GF-D8 (cell line): ENCODE measurements at places on chromosomes 7 and 10.

GRCh38 chr7:72003236-72003635, 408.9 kb downstream of the CALN1 start:
- no peak for DNase-seq

DNA sequence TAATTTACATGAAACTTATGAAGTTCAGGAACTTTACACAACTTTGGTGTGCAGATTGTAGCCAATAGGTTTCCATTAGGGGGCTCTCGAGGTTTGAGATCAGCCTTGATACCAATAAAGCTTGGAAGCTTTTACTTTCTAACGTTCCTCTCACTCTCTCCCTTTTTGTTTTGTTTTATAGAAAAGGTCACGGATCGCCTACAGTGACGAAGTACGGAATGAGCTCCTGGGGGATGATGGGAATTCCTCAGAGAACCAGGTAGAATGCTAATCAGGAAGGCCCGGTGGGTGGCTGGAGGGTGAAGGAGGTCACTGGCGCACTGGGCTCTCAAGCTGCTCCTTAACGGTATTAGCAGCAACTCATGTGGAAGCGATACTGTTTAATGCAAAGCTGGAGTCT, 79.9 kb downstream of the VTI1A start:
- no peak for DNase-seq

DNA sequence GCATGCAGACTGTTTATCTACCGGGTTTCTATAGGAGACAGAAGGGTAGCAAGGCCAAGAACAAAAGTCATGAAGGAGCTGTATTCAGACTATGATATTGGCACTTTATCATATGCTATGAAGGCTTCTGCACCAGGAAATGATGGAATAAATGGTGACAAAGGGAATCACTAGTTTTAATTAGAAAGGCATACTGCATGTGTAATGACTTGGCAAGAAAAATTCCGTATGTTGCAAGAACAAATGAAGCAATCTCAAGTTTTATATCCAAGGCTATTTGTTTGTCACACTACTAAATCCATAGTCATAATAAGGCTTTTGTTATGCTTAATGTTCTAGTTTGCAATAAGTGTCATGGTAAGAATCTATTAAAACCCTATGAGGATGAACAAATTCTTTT, 230.9 kb downstream of the ZEB1 start:
- DNase-seq, result no peak

GRCh38 chr10:13961097-13961496, 369.6 kb downstream of the FRMD4A start:
- no peak for DNase-seq

DNA sequence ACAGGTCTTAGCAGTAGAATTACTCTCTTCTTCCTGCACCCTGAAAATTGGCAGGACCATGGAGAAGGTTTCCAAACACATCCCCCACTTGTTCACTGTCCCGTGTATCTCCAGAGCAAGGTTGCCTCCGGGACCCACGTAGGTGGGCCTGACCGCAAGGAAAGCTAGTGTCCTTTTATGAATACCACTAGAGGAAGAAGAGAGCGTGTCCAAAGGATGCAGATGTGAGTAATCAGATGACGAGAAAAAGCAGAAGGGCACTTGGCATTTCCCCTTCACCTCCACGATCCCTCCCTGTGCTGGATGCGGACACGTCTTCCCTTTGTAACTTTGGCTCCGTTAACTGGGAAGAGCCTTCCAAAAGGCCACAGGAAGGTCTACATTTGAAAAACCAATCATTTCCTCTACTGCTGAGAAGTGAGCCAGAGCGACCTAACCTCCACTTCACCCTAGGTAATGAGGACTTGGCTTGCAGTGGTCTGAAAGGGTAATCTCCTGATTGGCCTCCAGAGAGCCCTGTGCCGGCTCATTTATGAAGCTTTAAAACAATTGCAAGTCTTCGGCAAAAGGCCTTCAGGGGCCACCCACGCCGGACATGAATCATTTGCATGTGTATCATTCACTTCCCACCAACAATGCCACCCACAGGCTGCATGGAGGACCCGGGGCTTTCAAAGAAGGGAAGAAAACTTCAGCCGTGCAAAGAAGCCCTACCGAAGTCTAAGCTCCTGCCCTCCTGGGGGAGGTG, 55.4 kb downstream of the LYZL1 start:
- DNase-seq, result no peak

- no peak for DNase-seq
Observed at GRCh38 chr10:80454513-80455460, 677 bp downstream of the TSPAN14 start.

- DNase-seq, result no peak
Observed at GRCh38 chr10:22962817-22963216, 35.0 kb downstream of the ARMC3 start.

DNA sequence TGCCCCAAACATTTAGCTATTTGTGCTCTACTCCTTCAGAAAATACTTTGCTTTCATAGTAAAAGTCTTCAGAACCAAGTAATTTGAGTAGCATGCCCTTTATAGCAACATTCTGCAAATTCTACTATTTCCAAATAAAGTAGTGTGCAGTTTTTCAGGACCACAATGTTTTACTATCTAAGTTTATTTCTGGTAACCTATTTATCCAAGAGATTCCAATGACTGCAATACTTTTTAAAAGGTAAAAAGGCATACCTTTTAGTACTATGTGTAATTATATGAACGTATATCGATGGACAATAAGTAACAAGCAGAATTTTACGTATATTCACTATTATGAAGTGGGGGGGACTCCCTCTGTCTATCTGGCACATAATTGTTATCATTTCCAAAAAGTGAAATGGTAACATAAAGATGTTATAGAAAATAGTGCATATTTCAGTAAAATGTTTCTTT, 6.9 kb upstream of the CAV2 start:
- DNase-seq, result no peak

GRCh38 chr10:93917821-93918220, 24.0 kb downstream of the SLC35G1 start:
- no peak for DNase-seq

DNA sequence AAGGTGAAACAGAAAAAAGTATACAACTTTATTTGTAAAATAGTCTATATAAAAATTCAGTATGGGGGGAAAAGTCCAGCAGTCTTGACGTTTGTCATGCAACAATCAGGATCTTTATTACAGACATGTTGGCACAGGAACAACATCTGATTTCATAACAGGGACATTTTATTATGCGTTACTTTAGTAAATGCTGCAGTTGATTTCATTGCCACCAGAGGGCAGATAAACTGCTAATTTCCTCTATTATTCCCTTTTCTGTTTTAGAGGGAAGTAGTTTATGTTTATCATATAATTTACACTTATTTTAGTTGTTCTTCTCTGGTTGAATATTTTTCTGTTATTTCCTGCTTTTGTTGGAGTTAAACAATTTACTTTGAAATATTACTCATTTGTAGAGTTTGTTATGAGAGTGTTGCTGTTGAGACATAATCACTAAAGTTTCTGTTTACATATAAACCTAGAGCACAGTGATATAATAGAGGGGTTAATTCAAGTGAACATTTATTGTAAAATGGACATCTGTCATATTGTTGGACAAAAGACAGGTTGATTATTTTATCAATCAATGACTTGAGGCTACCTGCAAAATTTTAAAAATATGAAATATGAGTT, 3.3 kb downstream of the PLXDC2 start:
- DNase-seq, result no peak

DNA sequence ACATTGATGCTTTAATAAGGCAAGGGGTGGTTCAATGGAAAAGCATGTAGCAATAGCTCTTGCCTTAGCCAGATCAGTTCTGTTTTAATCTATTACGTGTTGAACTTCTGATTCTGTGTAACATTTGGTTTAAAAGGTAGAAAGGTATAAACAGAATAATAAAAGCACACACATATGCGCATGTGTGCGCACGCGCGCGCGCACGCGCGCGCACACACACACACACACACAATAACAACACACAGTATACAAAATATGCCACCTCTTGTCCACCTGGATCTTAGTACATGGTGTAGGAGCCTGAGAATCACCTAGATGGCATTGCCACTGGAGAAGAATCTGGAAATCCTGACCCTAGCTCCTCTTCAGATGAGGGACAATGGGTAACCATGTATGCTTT, 49.6 kb upstream of the TEX47 start:
- no peak for DNase-seq

DNA sequence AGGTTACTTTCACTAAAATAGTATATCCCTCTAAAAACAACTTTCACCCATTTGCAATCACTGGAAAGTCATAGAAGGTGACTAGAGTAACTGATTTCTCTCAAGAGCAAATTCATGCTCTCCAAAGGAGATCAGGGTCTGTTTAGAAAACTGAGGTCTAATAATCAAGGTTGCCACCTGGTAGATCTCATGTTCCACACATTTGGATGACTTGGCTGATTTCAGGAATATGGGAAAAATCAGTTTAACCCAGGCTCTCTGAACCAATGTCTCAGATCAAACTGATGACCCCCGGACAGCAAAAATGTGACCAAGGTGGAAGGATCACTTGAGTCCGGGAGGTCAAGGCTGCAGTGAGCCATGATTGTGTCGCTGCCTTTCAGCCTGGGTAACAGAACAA, 562.4 kb upstream of the C7orf33 start:
- no peak for DNase-seq

GRCh38 chr7:69078997-69079769, 519.1 kb upstream of the AUTS2 start:
- no peak for DNase-seq

- no peak for DNase-seq
Observed at GRCh38 chr10:77398986-77399755, 238.4 kb downstream of the KCNMA1 start.

- DNase-seq, result no peak
Observed at GRCh38 chr7:123864012-123864411, 19.0 kb downstream of the HYAL4 start.

DNA sequence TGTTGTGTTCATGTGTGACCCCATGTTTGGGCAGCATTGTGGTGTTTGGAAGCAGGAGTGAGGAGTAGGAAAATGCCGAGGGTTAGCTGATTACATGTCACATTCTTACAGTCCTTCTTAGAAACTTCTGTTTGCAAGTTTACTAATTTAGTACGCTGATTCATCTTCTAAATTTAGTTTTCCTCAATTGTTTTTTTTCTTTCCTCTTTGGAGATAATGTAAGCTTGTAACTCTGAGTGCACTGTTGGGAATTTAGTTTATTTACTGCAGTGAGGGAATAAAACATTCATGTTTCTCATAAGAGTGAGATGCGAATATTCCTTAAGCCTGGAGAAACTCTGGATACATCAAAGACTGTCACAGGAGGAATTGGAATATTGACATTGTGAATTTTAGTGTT, 135.0 kb downstream of the NT5C2 start:
- no peak for DNase-seq

DNA sequence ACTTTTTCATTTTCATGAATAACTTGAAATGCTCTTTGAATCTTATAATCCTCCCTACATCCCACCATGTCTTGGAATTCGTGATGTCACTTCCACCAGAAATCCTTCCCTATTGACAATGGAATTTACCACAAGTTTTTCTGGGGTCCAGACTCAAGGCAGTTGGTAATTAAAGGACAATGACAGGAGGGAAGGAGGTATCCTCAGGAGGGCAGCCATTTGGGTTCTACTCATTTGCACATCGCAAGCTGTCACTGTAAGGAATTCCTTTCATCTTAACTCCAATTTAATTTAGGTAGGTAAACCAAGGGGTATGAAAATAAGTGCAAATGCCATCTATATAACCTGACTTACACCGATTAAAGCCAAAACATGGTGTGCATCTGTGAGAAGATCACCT, 21.9 kb downstream of the LRRC17 start:
- no peak for DNase-seq

- DNase-seq, result no peak
Observed at GRCh38 chr10:571166-571565, 118.3 kb downstream of the DIP2C start.

DNA sequence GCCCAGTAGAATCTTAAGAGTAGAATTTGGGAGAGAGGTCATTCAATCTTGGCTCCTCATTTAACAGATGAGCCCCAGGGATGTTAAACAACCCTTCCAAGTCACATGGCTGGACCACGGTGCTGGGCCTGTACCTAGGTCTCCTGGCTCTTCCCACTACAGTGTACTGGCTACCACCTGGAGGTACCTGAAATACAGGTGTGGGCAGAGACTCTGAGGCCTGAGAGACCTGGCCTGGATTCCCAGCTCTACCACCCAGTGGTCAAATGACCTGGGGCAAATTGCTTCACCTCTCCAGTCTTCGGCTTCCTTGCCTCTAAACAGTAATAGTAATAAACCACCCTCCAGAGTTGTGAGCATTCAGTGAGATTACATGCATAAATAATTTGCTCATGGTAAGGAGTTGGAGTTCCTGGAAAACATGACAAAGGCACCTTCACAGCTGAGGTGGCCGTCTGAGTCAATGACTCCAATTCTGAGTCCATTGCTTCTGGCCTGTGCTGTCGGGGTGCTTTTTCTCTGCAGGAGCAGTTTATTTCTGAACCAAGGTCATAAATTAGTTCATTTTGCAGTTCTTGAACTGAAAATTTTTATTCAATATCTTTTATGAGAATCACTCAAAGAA, 2.7 kb downstream of the GOT1 start:
- DNase-seq, result no peak

DNA sequence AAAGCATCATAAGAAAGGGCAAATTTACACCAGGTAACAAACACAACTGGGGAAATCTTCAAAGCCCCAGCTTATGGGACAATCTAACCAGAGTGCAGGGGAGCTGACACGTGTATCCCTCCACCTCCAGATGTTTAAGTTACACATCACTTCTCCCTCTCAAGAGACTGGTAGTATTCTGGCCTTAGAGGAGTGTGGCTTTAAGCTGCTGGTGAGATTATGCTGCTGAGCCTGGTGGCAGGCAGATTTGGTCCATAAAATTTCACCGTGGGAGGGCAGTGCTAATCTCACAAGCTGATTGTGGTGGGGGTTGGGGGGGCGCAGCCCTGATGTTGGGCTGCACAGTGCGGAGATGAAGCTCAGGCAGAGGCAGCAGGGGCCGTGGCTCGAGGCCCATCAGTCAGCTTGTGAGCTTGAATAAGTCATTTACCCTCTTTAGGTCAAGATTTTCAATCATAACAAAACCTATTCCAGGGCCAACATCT, 431.0 kb upstream of the GALNT17 start:
- DNase-seq, result no peak

- DNase-seq, result no peak
Observed at GRCh38 chr7:129162732-129163131, 18.2 kb downstream of the TSPAN33 start.

GRCh38 chr7:157859915-157860314, 523.1 kb downstream of the DNAJB6 start:
- no peak for DNase-seq

GRCh38 chr10:127243490-127244272, 47.3 kb upstream of the INSYN2A start:
- DNase-seq, result no peak

- no peak for DNase-seq
Observed at GRCh38 chr7:156456032-156456431, 184.5 kb upstream of the RNF32 start.

- no peak for DNase-seq
Observed at GRCh38 chr7:94452239-94452638, 57.4 kb upstream of the CASD1 start.

GRCh38 chr10:22646388-22646853, 68.0 kb downstream of the PIP4K2A start:
- no peak for DNase-seq

DNA sequence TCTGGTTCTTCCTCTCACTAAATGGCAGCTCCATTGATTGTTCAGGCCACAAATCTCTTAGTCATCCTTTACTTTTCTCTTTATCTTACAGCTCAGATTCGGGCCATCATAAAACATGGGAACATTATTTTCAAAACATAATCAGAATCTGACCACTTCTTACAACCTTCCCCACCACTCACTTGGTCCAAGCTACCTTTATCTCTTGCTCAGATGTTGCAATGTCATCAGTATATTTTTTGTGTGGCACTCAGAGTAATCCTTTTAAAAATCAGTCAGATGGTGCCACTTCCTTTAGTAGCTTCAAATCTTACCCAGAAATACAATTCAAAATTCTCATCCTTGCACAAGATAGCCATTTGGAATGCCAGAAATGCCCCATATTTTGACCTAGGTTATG, 34.5 kb upstream of the FAM3C start:
- no peak for DNase-seq
